B cell (primary cell): ENCODE measurements at places on chromosomes 16 and 17.
A peak's percentile ranks its signal among the peaks of the same experiment; 100 is the strongest.

GRCh38 chr17:5282642-5283217 lies 646 bp downstream of the RABEP1 start:
- H3K27ac ChIP-seq = peak overlapping the region; percentile 42
- peak overlapping the region; percentile 75 for H3K4me3 ChIP-seq

GRCh38 chr17:56786989-56787482 lies 46.7 kb downstream of the C17orf67 start:
- peak; percentile 20 for DNase-seq
- no peak overlapping the region for H3K4me3 ChIP-seq
- no peaks in the 10 kb centered on the region for H3K27me3 ChIP-seq
- peaks cover 10% of the 10 kb centered on the region for H3K4me1 ChIP-seq
- no peaks in the 10 kb centered on the region for H3K36me3 ChIP-seq
- no peak overlapping the region for H3K27ac ChIP-seq

DNA sequence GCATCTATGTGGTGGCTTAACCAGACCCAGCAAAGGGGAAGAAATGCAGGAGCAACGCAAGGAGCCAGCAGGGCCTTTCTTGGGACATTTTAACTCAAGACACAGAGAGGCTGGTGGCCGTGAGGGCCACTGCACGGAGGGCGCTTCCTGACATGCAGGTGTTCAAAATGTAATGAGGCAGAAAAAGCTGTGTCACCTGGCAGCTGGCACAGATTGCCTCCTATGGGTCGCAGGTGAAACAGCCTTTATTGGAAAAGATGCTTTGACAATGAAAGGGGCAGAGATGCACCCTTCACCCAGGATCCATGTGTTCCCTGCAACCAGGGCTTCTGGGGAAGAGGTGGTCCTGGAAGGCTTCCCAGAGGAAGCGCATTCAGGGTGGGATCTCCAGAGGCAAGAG lies 219.3 kb downstream of the XYLT1 start:
- no peaks in the 10 kb centered on the region for H3K27me3 ChIP-seq
- DNase-seq = no peak
- peaks cover 2% of the 10 kb centered on the region for H3K36me3 ChIP-seq
- peaks cover 16% of the 10 kb centered on the region for H3K4me1 ChIP-seq

DNA sequence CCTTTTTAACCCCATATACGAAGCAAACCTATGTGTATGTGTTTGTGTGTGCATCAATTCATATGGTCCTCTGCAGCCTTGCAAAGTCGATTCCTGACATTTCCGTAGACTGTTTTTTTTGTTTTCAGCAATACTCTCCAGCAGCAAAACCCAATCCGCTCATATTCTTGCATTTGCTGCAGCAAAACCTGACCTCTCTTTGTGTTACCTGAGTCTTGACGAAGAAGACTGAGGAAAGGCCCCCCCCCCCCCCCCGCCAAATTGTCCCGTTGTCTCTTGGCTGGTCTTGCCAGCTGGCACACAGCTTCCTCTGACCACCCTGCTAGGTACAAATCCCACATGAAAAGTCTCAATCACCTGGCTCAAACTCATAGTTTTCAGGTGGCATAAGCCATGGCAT lies 494.7 kb downstream of the WWOX start:
- no peaks in the 10 kb centered on the region for H3K36me3 ChIP-seq
- H3K27ac ChIP-seq = no peak overlapping the region
- no peaks in the 10 kb centered on the region for H3K27me3 ChIP-seq
- no peak overlapping the region for H3K4me3 ChIP-seq

DNA sequence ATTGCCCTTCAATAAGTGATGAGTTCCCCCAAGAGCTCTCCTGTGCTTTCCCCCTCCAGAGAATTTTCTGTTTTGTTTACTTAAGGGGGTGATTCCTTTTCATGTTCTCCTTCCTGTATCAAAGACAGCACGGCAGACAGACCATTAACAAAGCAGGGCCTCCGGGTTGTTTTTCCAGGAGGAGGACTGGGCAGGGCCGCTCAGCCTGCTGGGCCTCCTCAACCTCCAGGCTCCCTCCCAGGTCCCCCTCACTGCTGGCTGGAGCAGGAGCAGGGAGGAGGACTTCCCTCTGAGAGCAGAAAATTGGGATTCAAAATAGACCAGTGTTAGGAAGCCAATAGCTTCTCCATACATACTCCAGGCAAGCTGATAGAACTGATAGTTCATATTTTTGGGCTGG lies 20.4 kb downstream of the SDK2 start:
- H3K4me1 ChIP-seq = peaks cover 15% of the 10 kb centered on the region
- H3K4me3 ChIP-seq = no peak overlapping the region
- no peak for DNase-seq

DNA sequence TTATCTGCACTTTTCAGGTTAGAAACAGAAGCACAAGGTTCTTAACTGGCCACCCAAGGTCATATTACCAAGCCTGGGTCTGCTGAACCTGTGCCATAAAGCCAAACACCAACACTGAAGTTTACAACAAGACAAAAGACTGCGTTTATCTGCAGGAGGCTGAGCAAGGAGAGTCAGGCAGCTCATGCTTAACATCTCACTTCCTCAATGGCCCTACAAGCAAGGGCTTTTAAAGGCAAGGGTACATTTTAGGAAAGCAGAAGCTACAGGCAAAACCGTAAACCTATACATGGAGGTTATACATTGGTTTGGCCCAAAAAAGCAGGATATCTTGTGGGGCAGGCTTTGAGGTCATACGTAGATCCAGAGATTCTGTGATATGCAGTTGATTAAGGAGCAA lies 91.2 kb downstream of the GNAO1 start:
- no peaks in the 10 kb centered on the region for H3K36me3 ChIP-seq
- no peaks in the 10 kb centered on the region for H3K27me3 ChIP-seq
- peak; percentile 58 for DNase-seq
- no peak overlapping the region for H3K4me3 ChIP-seq
- peaks cover 28% of the 10 kb centered on the region for H3K4me1 ChIP-seq
- H3K27ac ChIP-seq = peak overlapping the region; percentile 18

GRCh38 chr16:66300501-66300900 lies 66.0 kb upstream of the CDH5 start:
- no peaks in the 10 kb centered on the region for H3K36me3 ChIP-seq
- H3K27ac ChIP-seq = no peak overlapping the region
- H3K27me3 ChIP-seq = no peaks in the 10 kb centered on the region
- H3K4me1 ChIP-seq = peaks cover 3% of the 10 kb centered on the region
- H3K4me3 ChIP-seq = no peak overlapping the region

DNA sequence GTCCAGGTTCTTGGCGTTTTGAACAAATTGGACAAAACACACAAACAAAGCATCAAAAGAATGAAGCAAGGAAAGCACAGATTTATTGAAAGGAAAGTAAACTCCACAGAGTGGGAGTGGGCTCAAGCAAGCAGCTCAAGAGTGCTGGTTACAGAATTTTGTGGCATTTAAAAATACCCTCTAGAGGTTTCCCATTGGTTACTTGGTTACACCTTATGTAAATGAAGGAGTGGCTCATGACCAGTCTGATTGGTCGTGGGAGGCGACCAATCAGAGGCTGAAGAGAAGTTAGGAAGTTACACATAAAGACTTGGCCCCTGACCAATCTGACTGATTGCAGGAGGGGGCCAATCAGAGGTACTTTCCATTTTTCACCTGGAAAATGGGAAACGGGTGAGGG lies 1373.8 kb upstream of the GOT2 start:
- no peaks in the 10 kb centered on the region for H3K36me3 ChIP-seq
- no peak overlapping the region for H3K4me3 ChIP-seq
- no peak overlapping the region for H3K27ac ChIP-seq
- no peak for DNase-seq
- H3K27me3 ChIP-seq = no peaks in the 10 kb centered on the region

DNA sequence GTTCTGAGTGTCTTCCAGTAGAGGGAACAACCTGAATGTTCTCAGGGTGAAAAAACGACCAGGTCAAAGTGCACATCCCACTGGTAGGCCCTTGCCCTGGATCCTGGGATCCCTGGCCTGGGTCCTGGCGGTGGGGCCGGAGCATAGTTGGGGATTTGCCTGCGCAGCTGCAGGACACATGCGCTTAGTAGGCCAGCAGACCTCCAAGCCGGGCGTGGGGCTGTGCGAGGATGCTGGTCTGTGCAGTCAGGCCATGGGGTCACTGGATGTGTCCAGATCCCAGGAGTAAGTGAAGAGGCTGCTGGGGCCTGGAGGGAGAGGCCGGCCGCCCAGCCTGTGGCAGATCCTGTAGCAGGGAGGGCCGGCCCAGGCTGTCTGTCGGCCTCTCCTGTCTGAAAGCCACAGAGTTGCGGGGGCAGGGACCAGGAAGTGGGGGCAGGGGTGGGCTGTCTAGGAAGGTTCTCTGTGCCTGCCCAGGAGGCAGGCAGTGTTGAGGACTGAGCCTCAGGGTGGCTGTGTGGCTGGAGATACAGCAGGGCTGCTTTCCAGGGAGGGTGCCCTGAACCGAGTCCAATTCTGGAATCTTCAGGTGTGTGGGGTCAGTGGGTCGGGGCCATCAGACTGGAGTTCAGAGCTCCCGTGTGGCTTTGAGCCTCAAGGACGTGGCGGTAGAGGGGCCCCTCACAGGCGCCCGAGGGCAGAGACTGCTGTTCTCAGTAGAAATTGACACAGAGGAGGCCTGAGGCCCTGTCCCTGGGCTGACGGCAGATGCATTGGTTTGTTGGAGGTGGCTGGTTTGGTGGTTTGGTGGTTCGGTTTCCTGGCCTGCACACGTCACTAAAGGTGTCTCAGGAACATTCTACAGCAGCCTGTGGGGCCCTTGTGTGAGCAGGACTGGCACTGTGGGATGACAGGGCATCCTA lies 17.2 kb upstream of the NUDT16L1 start:
- no peak overlapping the region for H3K4me3 ChIP-seq
- no peaks in the 10 kb centered on the region for H3K27me3 ChIP-seq
- H3K27ac ChIP-seq = no peak overlapping the region
- no peaks in the 10 kb centered on the region for H3K4me1 ChIP-seq
- DNase-seq = no peak
- peaks cover 35% of the 10 kb centered on the region for H3K36me3 ChIP-seq

DNA sequence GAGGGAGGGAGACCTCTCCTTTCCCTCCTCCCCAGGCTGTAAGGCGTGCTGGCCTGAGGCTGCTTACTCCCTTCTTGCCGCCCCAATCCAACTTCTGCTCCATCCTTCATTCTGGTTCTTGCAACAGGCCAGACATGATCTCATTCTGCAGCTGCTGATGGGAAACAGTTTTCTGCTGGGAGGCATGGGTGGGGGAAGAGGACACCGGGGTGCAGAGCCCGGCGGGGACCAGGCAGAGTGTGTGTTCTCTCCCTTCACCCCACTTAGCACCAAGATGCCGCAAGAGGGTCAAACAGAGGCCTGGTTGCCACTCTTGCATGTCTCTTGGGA lies 1.4 kb downstream of the SARM1 start:
- DNase-seq = no peak
- no peaks in the 10 kb centered on the region for H3K27me3 ChIP-seq
- H3K36me3 ChIP-seq = peaks cover 3% of the 10 kb centered on the region
- H3K4me1 ChIP-seq = peaks cover 14% of the 10 kb centered on the region
- no peak overlapping the region for H3K27ac ChIP-seq
- H3K4me3 ChIP-seq = no peak overlapping the region

- H3K27ac ChIP-seq = no peak overlapping the region
- H3K27me3 ChIP-seq = no peaks in the 10 kb centered on the region
- H3K4me3 ChIP-seq = no peak overlapping the region
Measured at GRCh38 chr17:75723171-75723930, 2.1 kb downstream of the ITGB4 start.

DNA sequence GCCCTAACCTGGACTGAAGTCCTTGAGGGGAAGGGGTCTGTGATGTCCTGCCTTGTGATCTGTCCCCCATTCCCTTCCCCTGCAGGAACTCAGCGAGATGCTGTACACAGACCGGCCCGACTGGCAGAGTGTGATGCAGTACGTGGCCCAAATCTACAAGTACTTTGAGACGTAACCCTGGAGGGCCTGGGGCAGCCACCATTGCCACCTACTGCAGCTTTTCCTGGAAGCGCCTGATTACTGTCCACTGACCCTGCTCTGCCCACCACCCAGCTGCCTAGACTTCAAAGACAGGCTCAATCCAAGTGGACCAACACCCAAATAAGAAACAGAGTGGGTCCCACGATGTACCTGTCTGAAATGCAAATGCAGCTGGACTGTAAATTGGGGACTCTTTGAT lies 153.4 kb downstream of the LGALS9B start:
- DNase-seq = no peak
- H3K27me3 ChIP-seq = no peaks in the 10 kb centered on the region
- H3K4me3 ChIP-seq = no peak overlapping the region
- H3K27ac ChIP-seq = no peak overlapping the region
- no peaks in the 10 kb centered on the region for H3K36me3 ChIP-seq
- H3K4me1 ChIP-seq = no peaks in the 10 kb centered on the region
